Kidney (tissue), 22 donors: ENCODE measurements at places on chromosomes 11 and 22.

- no peak overlapping the region for H3K4me3 ChIP-seq
- no peaks in the 10 kb centered on the region for H3K36me3 ChIP-seq
- DNase-seq: no peak
- no peaks in the 10 kb centered on the region for H3K4me1 ChIP-seq
- H3K27ac ChIP-seq: no peak overlapping the region
- no peaks in the 10 kb centered on the region for H3K27me3 ChIP-seq
Measured at GRCh38 chr11:14611939-14612338, 31.7 kb upstream of the PDE3B start.

DNA sequence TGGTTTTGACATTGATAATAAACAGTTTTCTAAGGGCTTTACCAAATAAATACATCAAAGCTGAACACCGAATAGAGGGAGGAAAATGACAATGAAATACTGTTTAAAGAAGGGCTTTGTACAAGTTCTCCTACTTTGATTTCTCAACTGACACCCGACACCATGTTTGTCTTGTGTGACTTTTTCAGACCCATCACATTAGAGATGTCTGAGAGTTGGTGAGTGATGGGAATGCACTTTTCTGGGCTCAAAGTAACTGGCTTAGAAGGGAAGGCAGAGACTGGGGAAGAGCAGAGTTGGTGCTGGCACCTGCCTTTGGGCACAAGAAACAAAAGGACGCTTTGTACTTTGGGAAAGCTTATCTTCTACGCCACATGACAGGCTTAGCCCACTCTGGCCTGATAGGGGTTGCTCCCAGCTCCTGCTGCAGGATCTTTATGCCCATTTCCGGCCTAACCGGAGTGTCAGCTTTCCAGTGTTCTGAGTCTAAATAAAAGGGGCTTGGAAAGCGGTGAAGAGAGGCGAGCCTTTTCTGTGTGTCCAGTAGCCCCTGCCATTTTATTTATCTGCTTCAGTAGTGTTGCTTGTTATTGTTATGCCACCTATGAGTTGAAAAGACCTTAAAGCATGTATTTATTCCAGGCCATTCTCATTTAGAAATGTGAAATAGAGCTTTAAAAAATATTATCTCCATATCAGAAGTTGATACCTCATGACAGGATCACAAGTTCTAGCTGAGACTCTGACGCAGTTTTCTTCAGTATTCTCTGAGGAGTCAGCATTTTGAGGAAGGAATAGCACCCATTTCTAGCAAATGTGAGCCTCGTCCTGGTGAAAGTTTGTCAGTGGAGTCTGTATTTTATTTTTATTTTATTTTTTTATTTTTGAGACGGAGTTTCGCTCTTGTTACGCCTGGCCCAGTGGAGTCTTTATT is 24.2 kb downstream of the KREMEN1 start:
- H3K27me3 ChIP-seq: no peaks in the 10 kb centered on the region
- H3K4me1 ChIP-seq: peaks cover 1% of the 10 kb centered on the region
- no peak overlapping the region for H3K4me3 ChIP-seq
- DNase-seq: peak; percentile 52

DNA sequence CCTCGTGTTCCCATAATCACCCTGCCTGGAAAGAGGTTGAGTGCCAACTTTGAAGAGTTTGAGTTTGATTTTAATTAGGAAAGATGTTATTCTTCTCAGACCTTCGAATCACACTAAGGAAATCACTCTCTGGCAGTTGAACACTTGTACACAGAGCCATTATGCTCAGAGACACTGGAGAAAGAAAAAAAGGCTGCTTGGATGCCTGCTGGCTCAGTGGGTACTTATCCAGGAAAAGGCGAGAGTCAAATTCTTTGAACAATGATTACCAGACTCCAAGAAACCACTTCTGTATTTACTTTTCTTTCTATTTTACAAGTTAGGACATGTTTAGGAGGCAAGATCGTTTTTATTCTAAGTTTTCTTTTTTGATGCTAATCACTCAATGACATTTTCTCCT is 438.5 kb upstream of the FAT3 start:
- H3K36me3 ChIP-seq: no peaks in the 10 kb centered on the region
- DNase-seq: no peak
- no peaks in the 10 kb centered on the region for H3K4me1 ChIP-seq
- H3K27me3 ChIP-seq: no peaks in the 10 kb centered on the region

GRCh38 chr11:73325036-73325981 is 17.2 kb downstream of the ARHGEF17 start:
- H3K27ac ChIP-seq: peak overlapping the region; percentile 91
- H3K36me3 ChIP-seq: no peaks in the 10 kb centered on the region
- no peaks in the 10 kb centered on the region for H3K27me3 ChIP-seq
- no peak overlapping the region for H3K4me3 ChIP-seq

DNA sequence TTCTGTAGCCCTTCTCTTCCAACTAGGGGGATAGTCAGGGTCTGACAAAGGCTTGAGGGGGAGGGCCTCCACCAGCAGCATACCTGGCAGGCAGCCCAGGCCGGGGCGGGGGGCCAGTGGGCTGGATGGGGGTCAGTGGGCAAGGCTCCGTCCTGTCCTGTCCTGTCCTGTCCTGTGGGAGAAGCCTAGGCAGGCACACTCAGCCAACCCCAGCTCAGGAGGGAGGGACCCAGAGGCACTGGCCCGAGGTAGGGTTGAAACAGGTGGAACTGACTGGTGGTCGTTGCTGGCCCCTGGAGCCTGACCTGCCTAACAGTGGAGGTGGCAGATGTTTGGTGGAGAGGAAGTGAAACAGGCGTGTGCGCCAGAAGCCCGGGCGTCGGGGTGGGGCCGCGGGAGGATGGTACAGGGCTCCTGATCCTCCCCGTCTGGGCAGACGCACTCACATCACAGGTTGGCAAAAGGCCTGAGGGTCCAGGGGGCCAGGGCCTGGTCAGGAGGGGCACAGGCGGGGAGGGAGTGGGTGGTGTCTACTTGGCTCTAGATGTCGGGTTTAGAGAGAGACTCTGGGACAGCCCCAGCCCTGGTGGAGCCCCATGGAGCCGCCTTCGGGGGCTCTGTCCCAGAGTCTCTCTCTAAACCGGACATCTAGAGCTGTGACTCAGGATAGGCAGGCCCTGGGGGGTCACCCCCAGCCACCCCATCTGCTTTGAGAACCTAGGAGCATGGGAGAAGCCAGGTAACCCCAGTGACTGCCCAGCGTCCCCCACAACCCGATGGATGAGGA is 32.5 kb upstream of the GRAMD4 start:
- DNase-seq: peak; percentile 77
- no peaks in the 10 kb centered on the region for H3K27me3 ChIP-seq
- H3K4me1 ChIP-seq: no peaks in the 10 kb centered on the region
- H3K36me3 ChIP-seq: no peaks in the 10 kb centered on the region

GRCh38 chr11:35173011-35173511 is 34.1 kb downstream of the CD44 start:
- peaks cover 4% of the 10 kb centered on the region for H3K4me1 ChIP-seq
- DNase-seq: no peak
- no peaks in the 10 kb centered on the region for H3K27me3 ChIP-seq
- H3K4me3 ChIP-seq: no peak overlapping the region
- H3K27ac ChIP-seq: no peak overlapping the region
- no peaks in the 10 kb centered on the region for H3K36me3 ChIP-seq

GRCh38 chr11:76702336-76703128 is 32.0 kb upstream of the LRRC32 start:
- no peak overlapping the region for H3K27ac ChIP-seq
- no peak for DNase-seq
- H3K36me3 ChIP-seq: no peaks in the 10 kb centered on the region
- H3K4me3 ChIP-seq: no peak overlapping the region

DNA sequence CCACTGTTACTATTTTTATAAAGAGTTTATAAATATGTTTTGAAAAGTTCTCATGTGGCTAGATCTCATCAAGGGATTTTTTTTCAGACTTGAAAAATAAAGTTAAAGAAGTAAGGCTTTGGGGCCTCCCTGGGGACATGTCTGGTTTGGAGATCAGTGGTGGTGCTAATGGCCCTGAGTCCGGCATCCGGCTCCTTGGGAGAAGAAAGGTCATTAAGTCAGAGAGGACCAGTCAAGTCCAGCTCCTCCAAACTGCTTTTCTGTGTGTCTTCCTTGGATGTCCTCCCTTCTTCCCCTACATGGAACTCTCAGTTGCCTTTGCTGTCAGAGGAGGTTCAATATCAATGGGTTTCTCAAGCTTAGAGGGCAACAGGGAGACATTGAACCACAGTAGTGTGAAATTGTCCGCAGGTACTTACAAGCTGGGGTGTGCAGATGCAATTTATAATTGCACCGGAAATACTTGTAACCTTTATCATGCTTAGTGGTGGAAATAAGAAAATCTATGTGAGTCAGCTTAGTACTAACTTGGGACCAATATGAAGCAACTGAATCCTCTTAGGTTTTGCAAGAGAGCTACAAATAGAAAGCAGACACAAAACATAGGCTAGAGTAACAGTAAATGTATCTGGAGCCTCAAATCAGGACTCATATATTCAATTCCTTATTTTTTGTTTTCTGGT is 144.3 kb downstream of the TEAD1 start:
- no peak overlapping the region for H3K4me3 ChIP-seq
- H3K36me3 ChIP-seq: no peaks in the 10 kb centered on the region
- DNase-seq: no peak
- peaks cover 17% of the 10 kb centered on the region for H3K4me1 ChIP-seq
- H3K27ac ChIP-seq: no peak overlapping the region
- no peaks in the 10 kb centered on the region for H3K27me3 ChIP-seq

DNA sequence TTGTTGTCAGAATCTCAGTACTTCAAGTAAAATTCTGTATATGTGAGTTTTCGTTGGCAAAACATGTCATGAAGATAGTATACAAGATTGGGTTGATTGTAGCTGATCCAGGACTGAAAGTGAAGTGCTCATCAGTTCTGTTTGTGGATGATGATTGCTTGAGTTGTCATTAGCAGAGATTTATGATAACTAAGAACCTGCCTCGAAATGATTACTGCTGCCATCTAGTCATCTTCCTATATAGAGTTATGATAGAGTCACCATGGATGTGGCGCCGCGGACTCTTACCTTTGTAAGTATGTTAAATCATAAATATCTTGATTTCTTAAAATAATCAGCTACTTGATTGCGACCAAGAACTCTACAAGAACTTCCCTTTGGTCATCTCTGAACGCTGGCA is 27.9 kb upstream of the MYO18B start:
- H3K4me3 ChIP-seq: no peak overlapping the region
- no peaks in the 10 kb centered on the region for H3K4me1 ChIP-seq
- H3K27me3 ChIP-seq: no peaks in the 10 kb centered on the region
- no peak overlapping the region for H3K27ac ChIP-seq
- no peak for DNase-seq
- H3K36me3 ChIP-seq: no peaks in the 10 kb centered on the region

- DNase-seq: no peak
- no peaks in the 10 kb centered on the region for H3K36me3 ChIP-seq
- H3K27ac ChIP-seq: no peak overlapping the region
- no peaks in the 10 kb centered on the region for H3K27me3 ChIP-seq
- no peak overlapping the region for H3K4me3 ChIP-seq
Measured at GRCh38 chr11:43975629-43976028, 33.2 kb downstream of the C11orf96 start.

GRCh38 chr11:49505231-49505630 is 296.8 kb upstream of the FOLH1 start:
- H3K4me3 ChIP-seq: no peak overlapping the region
- H3K27me3 ChIP-seq: no peaks in the 10 kb centered on the region

DNA sequence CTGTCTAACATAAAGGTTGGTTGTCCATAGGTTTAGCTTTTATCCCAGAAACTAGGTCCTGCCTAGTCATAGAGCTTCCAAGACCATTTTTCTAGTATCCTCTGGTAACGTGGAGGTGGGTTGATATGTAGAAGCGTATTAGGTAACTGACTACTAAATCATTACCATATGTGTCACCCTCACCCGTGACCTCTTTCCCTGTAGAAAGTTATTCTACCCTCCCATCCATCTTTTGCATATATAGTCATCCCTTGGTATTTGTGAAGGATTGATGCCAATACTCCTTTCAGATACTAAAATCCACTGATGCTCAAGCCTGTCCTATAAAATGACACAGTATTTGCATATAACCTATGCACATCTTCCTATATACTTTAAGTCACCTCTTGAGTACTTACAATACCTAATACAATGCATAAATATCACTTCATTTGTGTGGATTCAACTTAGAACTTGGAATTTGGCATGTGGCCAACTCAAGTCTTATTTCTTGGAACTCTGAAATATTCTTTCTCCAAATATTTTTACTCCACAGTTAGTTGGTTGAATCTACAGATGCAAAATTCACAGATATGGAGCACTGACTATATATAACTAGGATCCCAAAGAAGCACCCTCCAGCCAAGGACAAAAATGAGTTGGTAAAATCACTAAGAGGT is 497.0 kb upstream of the TENM4 start:
- H3K4me3 ChIP-seq: no peak overlapping the region
- DNase-seq: no peak
- H3K4me1 ChIP-seq: no peaks in the 10 kb centered on the region
- no peaks in the 10 kb centered on the region for H3K27me3 ChIP-seq
- H3K36me3 ChIP-seq: no peaks in the 10 kb centered on the region
- no peak overlapping the region for H3K27ac ChIP-seq

DNA sequence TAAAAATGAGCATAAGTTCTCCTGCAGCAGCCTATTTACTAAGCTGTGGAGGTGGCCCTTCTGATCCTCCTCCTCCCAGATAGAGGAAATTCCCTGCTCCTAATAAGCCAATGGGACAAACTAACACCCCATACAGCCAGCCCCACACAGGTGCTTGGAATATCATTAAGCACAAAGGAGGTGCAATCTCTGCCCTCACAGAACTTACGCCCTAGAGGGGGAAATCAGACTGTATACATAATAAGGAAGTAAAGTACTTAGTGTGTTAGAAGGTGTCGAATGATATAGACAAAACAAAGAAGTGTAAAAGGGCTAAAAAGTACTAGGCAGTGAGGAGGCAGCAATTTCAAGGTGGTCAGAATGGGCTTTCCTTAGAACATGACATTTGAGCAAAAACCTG is 5.8 kb downstream of the MS4A12 start:
- no peaks in the 10 kb centered on the region for H3K36me3 ChIP-seq
- no peaks in the 10 kb centered on the region for H3K4me1 ChIP-seq
- DNase-seq: no peak
- no peaks in the 10 kb centered on the region for H3K27me3 ChIP-seq
- H3K4me3 ChIP-seq: no peak overlapping the region
- H3K27ac ChIP-seq: no peak overlapping the region

GRCh38 chr11:94946812-94947211 is 26.5 kb downstream of the CWC15 start:
- H3K27ac ChIP-seq: no peak overlapping the region
- no peaks in the 10 kb centered on the region for H3K4me1 ChIP-seq
- H3K27me3 ChIP-seq: no peaks in the 10 kb centered on the region
- H3K36me3 ChIP-seq: no peaks in the 10 kb centered on the region
- no peak overlapping the region for H3K4me3 ChIP-seq
- no peak for DNase-seq

DNA sequence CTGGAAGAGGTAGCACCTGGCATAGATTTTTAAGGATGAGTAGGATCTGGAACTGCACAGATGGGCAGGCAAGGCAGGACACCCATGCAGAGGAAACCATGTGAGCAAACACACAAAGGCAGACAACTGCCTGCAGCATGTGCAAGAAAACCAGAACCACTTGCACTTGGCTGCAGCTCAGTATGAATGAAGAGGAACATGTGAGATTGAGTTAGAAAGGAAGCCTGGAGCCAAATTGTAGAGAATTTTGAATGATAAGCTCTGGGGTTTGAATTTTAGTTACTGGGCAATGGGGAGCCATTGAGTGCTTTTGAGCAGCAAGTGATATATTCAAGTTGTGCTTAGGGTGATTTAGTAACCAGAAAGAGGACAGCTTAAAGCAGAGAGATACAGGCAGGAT is 583.4 kb downstream of the SOX6 start:
- H3K4me1 ChIP-seq: no peaks in the 10 kb centered on the region
- H3K27ac ChIP-seq: no peak overlapping the region
- no peaks in the 10 kb centered on the region for H3K27me3 ChIP-seq

GRCh38 chr11:109350091-109350490 is 71.9 kb upstream of the C11orf87 start:
- H3K4me3 ChIP-seq: no peak overlapping the region
- no peak for DNase-seq
- H3K4me1 ChIP-seq: no peaks in the 10 kb centered on the region
- no peaks in the 10 kb centered on the region for H3K27me3 ChIP-seq
- no peaks in the 10 kb centered on the region for H3K36me3 ChIP-seq
